ENCODE measurements at places on chromosomes 2 and 18. TPM values are rescaled to one million over a fixed set of nuclear protein-coding genes. Genes with fewer than 3 reads are reported as not detected.

GRCh38 chr2:123434546-123435395 is 590.3 kb upstream of the CNTNAP5 start:
- no peak for DNase-seq

DNA sequence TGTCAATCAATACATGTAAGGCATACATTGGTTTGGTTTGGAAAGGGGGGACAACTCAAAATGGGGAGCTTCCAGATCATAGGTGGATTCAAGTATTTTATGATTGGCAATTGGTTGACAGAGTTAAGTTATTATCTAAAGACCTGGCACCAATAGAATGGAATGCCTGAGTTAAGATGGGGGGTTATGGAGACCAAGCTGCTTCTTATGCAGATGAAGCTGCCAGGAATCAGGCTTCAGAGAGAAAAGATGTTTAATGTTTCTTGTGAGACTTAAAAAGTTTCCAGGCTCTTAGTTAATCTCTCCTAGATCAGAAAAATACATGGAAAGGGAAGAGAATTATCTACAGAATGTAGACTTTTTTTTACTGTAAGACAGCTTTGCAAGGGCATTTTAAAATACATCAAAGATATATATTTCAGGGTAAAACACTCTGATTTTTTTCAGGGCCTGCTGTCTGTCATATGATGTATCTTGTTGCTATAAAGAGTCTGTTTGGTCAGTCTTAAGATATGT is 1343.2 kb upstream of the LRRTM1 start:
- no peak for DNase-seq

Gene CD8A
- 0.31 TPM for total RNA-seq

Gene OSR1
- not detected for total RNA-seq
